ENCODE measurements at places on chromosomes 4 and X. TPM values are rescaled to one million over a fixed set of nuclear protein-coding genes. Genes with fewer than 3 reads are reported as not detected.

DNA sequence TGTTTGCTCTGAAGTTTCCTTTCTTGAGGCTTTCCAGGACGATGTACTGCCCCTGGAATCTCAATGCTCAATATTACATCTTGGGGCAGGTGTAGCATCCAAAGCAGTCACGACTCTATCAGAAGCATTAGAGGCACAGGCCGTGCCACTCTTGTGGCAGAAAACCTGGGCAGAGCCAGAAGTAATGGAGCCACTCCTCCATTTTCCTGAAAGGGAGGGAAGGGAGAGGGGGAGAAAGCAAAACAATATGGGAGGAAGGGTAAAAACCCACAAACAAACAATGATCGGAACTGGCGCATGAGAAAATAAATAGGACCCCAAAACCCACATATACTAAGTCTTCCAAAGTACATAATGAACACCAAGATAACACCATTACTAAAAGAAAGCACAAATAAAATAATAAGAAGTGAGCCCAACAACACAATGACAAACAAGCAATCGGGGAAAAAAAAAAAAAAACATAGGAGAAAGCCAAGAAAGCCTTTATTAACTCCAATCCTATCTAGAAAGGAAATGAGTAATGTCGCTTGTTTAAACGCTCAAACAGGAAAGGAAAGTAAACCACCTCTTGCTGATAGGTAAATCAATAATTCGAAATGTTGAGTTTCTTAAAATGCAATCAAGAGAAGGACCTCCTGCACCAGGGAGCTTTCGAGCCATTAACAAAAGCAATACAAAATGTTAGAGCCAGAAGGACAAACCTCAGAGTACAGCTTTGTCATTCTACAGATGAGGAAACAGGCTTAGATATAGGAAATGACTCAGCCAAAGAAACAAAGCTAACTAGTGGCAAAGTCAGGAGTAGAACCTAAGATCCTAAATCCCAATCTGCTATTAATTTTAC is 117.4 kb downstream of the ATRX start:
- peak; percentile 36 for DNase-seq

GRCh38 chr4:90906239-90906638 is 779.0 kb downstream of the CCSER1 start:
- no peak for DNase-seq

DNA sequence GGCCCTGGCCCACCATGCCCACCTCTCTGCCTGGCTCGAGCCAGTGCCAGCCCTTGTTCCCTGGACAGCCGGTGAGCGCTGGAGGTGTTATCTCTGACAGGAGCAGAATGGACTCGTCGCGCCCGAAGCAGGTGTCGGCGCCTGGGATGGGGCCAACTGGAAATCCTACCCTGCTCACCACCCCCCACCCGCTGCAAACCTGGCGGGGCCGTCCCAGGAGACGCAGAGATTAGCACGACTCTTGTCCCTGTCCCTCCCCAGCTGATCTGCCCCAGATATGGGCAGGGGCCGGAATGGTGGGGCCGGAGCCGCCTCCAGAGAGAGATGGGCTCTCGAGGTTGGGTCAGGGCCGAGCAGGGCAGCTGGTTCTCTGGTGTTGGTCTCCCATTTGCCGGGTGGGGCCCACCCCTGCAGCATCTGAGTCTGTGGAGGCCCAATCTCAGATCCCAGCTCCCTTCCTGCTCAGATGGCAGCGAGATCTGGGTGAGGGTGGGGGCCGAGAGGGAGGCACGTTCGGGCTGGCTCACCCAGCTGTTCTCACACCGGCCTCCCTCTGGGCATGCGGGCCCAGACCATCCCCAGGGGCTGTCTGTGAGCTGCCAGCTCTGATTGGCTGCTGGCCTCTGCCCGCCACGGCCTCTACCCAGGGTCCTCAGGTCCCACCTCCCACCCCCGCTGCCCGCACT is 20.1 kb upstream of the FGFR3 start:
- no peak for DNase-seq

DNA sequence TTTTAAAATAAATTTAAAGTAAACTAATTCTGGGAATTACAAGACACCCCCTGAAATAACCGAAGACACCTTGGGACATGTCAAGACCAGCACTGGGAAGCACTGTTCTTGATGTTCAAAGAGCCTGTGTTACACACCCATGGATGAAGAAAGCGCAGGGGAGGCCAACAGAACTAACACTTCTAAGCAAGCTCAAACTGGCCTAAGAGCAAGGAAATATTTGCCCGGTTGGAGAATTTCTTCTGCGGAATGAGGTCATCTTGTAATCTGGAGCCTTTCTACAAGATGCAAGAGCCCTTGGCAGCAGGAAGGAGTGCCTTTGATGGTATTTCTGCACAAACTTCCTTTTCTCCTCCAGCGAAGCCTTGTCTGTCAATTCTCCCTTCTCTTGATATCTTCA is 9.3 kb upstream of the EFHC2 start:
- no peak for DNase-seq

DNA sequence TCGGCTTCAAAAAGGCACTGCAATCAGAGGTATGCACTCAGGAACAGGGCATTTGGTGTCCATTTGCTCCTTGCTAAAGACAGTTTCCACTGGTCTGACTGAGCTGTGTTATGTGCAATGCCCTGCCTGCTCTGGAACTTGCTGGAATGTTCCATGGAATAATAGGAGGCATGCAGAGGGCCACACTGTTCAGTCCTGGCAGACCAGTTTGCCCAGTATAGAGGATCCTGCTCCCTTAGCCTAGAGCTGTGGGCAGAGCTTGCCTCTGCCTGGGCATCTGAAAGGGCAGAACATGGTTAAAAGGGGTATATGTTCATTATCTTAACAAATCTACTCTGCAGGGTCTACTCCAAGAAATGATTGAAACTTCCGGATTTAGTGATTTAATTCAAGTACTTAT is 27.8 kb upstream of the CD99L2 start:
- no peak for DNase-seq

DNA sequence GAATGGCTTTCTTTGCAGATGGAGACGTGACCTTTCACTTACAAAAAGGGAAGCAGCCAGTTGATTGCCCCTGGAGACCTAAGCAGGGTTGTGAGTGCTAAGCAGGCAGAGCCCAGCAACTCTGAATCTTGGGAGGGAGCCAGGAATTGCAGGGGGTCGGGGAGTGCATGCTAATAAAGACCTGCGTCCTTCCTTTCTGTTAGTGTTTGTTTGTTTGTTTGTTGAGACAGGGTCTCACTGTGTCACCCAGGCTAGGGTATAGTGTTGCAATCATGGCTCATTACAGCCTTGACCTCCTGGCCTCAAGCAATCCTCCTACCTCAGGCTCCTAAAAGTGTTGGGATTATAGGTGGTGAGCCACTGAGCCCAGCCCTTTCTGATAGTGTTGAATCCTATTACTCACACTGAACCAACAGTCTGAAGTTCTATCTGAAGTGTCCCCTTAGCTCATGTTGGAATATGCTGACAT is 137.4 kb downstream of the CEP135 start:
- DNase-seq: no peak

GRCh38 chr4:163976588-163976987 is 482.1 kb downstream of the TMA16 start:
- no peak for DNase-seq

- DNase-seq: no peak
Observed at GRCh38 chrX:151359341-151359740, 37.7 kb upstream of the VMA21 start.

DNA sequence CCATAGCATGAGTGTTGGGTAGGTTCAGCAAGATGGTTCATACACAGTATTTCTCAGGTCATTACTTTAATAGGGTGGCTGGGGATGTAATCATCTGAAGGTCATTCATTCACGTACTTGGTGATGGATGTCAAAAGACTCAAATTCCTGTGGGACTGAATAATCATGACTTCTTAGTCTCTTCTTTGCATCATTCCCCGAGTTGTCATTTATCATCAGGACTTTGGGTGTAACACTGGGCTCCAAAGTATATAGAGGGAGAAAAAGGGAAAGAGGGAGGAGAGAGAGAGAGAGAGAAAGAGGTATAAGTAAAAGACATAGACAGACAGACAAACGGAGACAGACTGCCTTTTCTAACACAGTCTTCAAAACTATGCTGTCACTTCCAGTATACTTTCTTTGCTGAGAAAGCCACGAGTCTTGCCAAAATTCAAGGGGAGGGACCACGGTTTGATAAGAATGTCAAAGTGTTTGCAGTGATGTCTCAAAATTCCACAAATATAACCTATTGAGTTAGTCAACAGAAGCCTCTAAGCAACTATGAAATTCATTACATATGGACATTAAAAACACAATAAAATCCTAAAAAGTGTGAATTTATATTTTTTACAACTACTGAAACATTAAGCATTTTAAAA is 55.9 kb downstream of the UGT2A3 start:
- DNase-seq: peak; percentile 40

DNA sequence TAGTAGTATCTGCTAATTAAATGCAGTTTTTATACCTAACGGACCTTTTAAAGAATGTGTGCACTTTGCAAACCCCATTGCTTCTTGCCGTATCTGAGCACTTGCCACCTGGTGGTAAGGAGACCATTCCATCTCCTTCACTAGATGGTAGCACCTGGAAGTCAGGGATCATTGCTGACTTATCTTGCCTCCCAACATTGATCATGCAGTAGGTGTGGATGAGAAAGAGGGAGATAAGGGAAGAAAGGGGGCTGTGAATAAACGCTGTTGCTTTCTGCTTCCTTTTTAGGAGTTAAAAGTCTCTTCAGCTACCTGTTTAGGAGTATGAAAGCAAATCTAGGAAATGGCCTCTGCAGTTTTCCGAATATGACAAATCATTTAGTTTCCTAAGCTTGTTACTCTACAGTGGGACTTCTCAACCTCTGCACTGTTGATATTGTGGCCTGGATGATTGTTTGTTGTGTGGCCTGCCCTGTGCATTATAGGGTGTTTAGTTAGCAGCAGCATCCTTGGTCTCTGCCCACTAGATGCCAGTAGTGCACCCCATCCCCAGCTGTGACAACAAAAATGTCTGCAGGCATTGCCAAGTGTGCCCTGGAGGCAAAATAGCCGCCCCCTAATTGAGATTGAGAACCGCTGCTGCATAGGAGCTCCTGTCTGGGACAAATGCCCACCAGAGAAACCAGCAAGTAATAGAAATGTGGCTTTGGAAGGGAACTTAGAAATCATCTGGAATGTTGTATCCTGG is 38.8 kb downstream of the GAB1 start:
- no peak for DNase-seq

DNA sequence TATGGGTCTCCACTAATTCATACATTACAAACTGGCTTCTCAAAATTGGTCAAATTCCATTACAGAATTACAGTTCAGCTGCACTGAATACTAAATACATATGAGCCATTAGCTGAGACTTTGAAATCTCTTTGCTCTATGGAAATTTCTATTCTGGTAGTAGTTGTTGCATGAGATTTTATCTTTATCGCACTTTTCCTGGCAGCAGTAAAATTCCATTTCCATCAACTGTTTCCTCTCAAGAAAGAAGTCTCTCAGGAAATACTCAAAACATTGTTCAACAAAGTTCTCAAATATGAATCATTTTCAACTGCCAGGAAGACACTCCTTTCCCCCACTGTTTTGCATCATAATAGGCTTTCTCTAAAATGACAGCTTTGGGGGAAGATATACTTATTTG is 51.3 kb downstream of the ATP11C start:
- DNase-seq: peak; percentile 64

DNA sequence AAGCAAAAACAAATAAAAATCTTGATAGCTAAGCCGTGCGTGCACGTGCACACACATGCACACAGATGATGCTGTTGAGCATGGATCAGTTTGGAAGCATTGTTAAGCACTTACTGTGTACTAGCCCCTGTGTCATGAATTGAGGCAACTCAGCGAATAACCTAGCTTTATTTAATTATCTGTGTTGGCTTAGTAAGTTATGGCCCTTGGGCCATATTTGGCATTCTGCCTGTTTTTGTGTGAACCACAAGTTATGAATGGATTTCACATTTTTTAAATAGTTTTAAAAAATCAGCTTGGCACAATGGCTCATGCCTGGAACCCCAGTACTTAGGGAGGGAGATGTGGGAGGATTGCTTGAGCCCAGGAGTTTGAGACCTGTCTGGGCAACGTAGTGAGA is 113.6 kb upstream of the CBLL2 start:
- DNase-seq: peak; percentile 36

GRCh38 chr4:145494666-145495270 is 13.1 kb downstream of the SMAD1 start:
- DNase-seq: no peak

- DNase-seq: no peak
Observed at GRCh38 chr4:184499996-184500395, 25.6 kb upstream of the IRF2 start.

DNA sequence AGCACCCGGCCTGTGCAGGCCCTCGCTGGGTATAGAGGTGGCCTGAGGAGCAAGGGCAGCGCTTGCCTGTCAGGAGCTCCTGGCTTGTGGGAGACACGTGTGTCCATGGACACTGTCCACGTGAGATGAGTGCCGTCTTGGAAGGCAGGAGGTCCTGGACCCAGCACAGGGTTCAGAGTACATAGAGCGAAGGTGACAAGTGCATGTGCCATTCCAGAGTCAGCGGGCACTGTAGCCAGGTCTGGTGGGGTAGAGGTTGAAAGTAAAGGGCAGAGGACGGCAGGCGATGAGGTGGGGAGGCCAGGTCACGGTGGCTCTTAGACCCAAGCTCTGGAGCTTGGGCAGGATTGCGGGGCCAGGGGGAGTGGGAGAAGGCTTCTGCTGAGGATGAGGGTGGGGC is 28.4 kb upstream of the TADA2B start:
- DNase-seq: no peak

- DNase-seq: no peak
Observed at GRCh38 chr4:164526933-164527583, 226.9 kb upstream of the SMIM31 start.

DNA sequence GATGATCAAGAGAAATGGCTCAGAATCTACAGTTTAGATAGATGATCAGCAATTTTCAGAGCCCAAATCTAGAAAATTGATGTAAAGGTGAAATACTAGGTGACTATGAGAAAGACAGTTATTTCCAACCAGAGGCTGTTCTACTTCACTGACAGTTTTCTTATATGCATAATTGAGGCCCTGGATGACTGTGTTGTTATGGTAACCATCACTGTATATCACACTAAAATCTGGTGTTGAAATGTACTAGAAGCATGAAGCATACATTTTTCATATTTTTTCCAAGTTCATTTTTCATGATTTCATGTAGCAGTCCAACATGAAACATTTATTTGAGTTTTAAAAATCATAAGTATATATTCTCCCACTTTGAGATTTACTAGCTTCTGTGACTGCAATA is 87.4 kb downstream of the ATXN3L start:
- no peak for DNase-seq

- no peak for DNase-seq
Observed at GRCh38 chrX:138748480-138748879, 37.0 kb upstream of the FGF13 start.

The KCTD8 gene
- 0.68 TPM for total RNA-seq

The MAGEA2B gene
- total RNA-seq: 1.2 TPM

The DRD5 gene
- total RNA-seq: not detected

The GAGE2A gene
- not detected for total RNA-seq

The TBX22 gene
- total RNA-seq: not detected

The IL15 gene
- total RNA-seq: 4.8 TPM

Measured in astrocyte (in vitro differentiated cells and primary cell).